ENCODE measurements at places on chromosomes 6 and 20.

DNA sequence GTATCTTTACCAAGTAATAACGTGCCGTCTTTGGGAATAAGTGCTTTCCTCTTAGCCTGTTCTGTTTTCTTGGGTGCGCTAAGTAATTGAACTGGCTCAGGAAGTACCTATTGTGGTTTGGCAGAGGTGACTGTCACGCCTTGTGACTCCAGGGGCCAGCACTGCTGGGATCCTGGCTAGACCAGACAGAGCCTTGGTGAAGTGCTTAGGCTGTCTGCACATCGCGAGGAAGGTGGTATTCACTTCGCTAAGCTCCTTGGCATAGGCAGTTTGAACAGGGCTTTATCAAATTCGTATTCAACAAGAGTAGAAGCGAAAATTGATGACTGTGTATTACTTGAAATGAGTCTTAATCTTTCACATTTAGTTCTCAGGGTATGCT, 17.6 kb downstream of the PRDM1 start:
- DNase-seq = no peak

GRCh38 chr6:105259913-105260889, 80.4 kb upstream of the POPDC3 start:
- DNase-seq = no peak

DNA sequence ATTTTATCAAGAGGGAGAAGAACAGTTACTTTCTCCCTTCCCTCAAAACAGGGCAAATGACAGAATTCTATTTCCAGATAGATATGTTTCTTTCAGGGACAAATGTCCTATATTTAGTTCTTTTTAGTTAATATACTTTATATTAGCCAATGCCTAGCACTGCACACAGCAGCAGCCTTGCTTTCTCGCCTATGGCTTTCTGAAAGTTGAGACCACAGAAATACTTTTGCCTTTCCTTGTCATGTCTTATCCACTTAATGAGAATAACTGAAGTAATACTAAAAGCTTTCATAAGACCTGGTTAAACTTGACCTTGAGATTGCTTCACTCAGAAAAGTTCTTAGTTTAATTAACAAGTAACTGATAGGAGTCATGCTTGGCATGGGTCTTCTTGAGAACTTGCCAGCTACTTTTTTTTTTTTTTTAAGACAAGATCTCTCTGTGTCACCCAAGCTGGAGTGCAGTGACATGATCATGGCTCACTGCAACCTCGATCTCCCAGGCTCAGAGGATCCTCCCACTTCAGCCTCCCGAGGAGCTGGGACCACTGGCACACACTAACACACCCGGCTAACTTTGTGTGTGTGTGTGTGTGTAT, 159.3 kb downstream of the CDKAL1 start:
- no peak for DNase-seq

GRCh38 chr6:125075741-125076481, 77.7 kb upstream of the TPD52L1 start:
- DNase-seq = no peak

- no peak for DNase-seq
These were observed 3.5 kb downstream of the TFAP2A start for GRCh38 chr6:10411131-10411970.

DNA sequence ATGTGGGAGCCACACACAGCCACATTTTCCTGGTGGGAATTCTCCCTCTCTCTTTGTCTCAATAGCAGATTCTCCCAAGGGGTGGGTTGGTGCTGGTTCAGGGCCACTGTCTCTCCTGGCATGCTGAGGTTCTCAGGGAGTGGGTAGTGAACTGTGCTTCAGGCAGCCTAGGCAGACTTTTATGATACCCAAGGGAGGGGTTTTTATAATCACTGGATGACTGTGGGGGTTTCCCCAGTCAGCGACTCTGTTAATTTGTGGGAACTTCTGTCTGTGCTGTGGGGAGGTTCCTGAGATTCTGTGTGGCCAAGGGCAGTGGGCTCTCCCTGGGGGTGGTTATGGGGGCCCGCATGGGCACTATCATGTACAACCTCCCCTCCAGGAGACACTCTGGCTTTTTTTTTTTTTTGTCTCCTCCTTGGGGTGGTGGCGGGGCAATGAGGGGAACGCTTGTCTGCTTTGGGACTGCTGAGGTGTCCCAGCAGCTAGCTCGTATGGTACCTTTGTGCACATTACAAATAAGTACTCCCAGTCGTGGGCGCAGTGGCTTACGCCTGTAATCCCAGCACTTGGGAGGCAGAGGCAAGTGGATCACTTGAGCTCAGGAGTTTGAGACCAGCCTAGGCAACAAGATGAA, 10.0 kb downstream of the PTK7 start:
- DNase-seq = no peak

DNA sequence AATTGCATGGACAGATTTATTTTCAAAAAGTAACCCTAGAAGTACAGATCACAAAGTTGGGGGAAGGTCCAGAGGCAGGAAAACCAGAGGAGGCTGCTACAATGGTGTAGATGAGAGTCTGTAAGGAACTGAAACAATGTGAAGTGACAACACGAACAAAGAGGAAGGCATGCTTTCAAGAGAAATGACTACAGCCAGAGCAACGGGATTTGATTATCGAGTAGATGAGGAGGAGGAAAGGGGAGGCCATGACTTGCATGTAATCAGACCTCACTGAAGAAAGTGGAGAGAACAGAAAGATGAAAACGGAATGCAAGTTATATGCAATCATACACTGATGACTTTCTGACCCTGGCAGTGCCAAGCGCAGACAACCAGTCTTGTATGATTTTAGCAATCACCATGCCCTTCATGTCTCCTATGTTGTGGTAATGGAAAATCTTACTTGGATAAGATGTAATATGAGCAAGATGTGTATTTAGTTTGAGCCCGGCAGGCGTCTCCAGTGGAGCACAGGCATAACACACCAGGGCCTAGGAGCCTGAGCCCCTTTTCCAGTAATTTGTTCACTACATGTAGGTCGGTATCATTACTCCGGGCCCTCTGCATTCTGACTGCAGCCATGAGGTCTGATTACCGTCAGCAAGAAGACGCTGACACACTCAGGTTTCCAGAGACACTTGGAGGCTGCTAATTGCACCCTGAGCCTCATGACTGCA, 34.0 kb upstream of the FAM83C start:
- no peak for DNase-seq

- DNase-seq = no peak
These were observed 202.5 kb downstream of the BCAS1 start for GRCh38 chr20:53867741-53868351.

DNA sequence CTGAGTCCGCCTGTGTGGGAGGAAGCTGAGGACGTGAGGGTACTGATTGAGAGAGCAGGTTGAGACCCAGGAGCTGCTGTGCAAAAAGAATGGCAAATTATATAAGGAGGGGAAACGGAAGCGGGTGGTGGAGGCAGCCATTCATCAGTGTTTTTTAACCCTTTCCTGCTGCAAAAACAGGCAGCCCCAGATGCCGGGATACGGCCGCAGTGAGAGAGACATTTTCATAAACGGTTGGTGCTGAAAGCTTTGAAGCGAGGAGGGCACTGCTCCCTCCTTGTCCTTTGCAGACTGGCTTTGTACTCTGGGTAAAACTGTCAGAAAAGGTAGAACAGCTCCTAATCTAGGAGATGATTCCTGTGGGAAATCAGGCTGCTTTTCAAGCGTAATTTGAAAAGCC, 56.4 kb downstream of the TTI1 start:
- no peak for DNase-seq

DNA sequence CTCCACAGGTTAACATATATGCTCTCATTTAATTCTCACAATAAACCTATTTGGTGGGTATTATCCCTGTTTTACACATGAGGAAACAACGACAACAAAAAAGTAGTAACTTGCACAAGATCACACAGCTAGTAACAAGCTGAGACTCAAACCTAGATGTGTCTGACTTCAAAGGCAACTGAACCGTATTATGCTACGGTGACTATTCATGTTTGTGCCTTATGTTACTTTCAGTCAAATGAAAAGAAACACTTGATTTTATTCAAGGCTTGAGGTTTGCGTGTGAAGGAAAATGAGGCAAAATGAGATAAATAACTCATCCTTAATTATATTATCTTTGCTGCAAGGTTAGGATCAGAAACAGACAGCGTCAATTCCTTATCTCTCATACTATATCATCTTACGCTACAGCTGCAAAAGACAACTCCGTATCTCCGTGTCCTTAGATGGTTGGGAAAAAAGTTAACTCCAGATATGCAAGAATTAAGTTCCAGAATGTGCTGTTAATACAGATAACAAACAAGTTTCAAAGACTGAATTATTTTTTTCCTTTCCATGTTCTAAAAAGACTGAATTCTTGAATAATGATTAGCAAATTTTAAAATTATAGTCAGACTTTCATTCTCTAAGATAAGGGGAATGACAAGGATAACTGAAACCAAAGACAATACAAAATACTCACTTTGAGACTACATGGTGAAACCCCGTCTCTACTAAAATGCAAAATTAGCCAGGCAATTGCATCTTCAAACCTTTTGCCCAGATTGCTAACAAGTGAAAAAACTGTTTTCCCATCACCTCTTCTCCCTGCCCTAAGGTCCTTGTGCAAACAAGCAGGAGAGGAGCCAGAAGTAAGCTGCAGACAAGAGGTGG, 27.8 kb downstream of the STAU1 start:
- no peak for DNase-seq

- peak; percentile 76 for DNase-seq
These were observed 62.3 kb downstream of the TRAM2 start for GRCh38 chr6:52514514-52514913.

DNA sequence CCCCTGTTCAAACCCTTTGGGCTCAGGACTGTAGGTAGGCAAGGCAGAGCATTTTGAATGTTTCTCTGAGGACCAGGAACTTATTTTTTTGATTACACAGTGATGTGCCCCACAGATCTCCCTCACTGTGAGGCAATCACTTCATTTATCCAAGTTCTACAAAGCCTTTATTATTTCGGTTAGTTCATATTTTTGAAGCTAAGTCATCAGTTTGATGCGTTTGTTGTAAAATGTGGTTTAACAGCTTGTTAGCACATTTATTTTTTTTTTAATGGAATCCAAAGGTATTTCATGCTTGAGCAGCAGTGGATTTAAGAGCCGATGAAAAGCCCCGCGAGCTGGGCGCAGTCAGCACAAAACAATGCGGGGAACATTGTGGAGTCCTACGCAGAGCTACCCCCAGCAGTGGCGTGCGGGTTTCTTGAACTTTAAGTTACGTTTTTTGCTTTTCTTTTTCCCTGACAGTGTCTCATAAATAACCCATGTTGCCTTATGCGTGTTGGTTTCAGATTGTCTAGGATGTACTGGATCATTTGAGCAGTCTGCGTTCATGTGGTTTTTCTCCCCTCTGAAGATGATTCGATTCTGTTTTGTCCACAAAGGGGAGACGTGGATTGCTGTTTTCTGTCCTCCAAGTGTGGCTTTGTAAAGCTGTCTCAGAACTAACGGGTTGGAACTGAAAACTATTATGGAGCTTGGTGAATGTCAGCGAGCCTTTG, 233.6 kb upstream of the BMP2 start:
- no peak for DNase-seq

GRCh38 chr20:2838170-2838797, 2.2 kb downstream of the PCED1A start:
- no peak for DNase-seq
